Karpas-422 (cell line): ENCODE measurements at places on chromosomes 7 and 10.

DNA sequence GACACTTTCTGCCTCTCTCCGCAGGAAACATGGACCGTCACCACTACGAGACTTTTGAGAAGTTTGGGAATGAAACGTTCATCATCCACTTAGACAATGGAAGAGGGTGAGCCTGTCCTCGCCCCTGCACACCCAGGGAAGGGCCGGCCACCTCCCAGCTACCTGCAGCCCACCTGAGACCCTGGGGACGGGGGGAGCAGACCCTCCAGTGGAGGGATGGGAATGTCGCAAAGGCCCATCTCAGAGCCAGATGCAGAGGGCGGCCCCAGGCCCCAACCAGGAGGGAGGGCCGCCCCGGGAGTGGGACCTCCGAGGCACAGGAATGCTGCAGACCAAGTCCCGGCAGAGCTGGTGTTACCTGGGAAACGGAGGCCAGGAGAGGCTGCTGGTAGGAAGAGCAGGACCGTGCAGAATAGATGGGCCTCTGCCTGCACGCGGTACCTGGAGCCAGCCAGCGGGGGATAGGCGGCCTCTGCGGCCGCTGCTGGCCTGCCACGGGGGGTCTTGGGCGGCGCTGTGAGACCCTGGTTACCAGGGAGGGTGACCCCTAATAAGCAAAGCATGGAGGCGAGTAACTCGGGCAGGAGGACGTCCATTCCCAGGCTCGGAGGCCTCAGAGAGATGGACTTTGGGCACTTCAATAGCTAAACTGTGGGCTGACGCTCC is 32.9 kb upstream of the FOXL3 start:
- no peak for DNase-seq

DNA sequence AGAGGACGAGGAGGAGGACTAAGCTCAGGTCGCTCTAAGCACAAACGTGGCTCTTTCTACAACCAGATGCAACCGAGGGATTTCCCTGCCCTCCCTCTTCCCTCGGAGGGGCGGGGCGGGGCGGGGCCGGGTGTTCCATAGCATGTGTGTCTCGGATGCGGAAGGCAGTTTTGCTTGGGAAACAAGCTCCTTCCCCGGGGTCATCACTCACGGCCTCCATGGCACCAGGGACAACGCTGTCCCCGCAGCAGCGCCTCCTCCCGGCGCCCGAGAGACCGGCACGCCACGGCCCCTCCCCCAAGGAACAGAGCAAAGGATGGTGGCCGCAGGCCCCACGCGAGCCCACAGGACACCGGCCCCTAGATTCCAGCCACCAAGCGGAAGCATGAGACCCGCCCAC is 110.5 kb downstream of the PAXIP1 start:
- DNase-seq: no peak

- DNase-seq: no peak
Observed at GRCh38 chr10:34247560-34247959, 567.5 kb downstream of the PARD3 start.

GRCh38 chr10:44376472-44377099 is 8.3 kb downstream of the CXCL12 start:
- no peak for DNase-seq

GRCh38 chr7:126222782-126223181 is 1030.0 kb downstream of the GRM8 start:
- DNase-seq: no peak

DNA sequence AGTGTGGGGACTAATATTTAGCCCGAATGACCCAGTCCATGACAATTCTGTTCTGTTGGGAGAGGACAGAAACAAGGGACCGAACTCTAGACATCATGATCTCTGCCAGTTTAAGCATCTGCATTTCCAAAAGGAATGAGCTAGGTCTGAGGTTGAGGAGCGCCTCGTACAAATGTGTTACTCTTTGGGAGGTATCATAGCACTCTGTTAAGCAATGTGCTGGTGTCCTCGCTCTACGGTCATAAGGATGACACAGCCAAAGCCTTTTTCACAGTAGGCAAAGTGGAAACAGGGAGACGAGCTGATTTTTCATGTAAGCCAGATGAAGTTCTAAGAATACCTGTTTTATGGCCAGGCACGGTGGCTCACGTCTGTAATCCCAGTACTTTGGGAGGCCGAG is 15.4 kb upstream of the CCDC3 start:
- no peak for DNase-seq

- no peak for DNase-seq
Observed at GRCh38 chr10:119672291-119672690, 21.1 kb downstream of the BAG3 start.

- DNase-seq: peak; percentile 43
Observed at GRCh38 chr7:157520249-157520648, 183.4 kb downstream of the DNAJB6 start.

DNA sequence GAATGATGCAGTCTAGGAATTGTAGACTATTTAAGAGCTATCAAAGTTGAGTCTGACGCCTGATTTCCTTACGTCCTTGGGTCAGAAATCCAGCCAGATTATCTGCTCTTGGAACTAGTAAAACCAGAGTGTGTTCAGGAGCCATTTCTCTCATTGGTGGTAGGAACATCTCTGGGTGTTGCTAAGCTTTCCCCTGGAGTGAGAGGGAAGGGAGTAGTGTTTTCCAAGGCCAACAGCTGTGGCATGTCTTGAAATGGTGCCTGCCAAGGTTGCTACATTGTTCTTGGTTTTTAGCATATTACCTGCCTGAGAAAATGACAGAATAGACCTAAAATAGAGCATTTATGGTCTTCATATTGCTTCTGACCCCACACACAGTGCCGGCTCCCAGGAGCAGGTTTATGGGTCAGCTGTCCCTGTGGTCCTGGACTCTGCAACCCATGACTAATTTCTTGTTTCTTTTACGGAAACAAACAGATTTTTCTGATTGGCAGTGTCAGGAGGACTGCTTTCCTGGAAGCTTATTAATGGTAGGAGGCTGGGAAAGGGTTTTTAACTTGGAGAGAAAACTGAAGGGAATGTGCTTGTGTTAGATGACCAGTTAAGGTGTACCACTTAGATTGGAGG is 17.5 kb downstream of the GBF1 start:
- no peak for DNase-seq

DNA sequence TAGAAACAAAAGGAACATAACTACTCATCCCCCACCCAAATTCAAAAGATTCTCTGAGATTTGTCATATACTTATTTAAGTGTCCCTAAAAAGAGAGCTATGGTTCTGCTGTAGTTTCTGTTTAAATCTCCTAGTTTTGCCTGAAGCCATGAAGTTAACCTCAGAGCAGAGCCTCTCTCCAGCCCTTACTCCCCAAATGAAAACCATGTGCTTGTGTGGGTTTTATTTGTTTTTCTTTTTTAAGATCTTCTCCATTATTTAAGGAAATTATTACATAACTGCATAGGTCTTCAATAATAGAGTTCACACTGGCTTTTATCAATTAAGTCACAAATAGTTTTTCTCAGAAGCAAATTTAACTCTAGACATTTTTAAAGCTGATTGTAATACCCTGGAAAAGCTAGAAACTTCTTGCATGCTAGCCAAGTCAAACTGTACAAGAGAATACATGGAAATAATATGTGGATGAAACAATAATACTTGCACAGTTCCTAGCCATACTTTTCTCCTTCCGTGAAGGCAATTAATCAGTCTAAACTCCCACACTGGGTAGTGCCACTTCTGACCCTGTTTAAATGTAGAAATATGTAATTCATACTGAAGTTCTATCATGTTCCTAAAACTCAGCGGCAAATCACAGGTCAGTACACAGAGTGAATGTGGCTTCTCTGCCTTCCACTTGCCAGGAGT is 579.7 kb downstream of the SUGCT start:
- DNase-seq: no peak
